ENCODE measurements at places on chromosomes 3 and 15. TPM values are rescaled to one million over a fixed set of nuclear protein-coding genes. Genes with fewer than 3 reads are reported as not detected.

The ADAMTS7 gene
- 8.5 TPM for total RNA-seq

The ALDH1A3 gene
- 20.1 TPM for total RNA-seq

The GOLGA8J gene
- total RNA-seq = 0.09 TPM

The IL5RA gene
- total RNA-seq = not detected

The GPR171 gene
- total RNA-seq = not detected

The ITIH1 gene
- total RNA-seq = not detected

The GPR27 gene
- total RNA-seq = 3.3 TPM

The GOLGA6D gene
- total RNA-seq = not detected

The OXSR1 gene
- total RNA-seq = 41.2 TPM

The GABRR3 gene
- not detected for total RNA-seq

The DNASE1L3 gene
- 0.08 TPM for total RNA-seq

The ACKR2 gene
- total RNA-seq = 0.13 TPM

The HDC gene
- not detected for total RNA-seq

The PAK6 gene
- 0.21 TPM for total RNA-seq

The SPESP1 gene
- total RNA-seq = not detected

The GOLGA8O gene
- total RNA-seq = 0.28 TPM

The NOX5 gene
- 0.24 TPM for total RNA-seq

The EIF1B gene
- total RNA-seq = 61.8 TPM

The FANCD2OS gene
- not detected for total RNA-seq

The NRG4 gene
- 0.94 TPM for total RNA-seq

The PIAS1 gene
- 15.8 TPM for total RNA-seq

The OR5AC2 gene
- not detected for total RNA-seq

The SAMMSON gene
- not detected for total RNA-seq

The BHLHE40 gene
- 63.3 TPM for total RNA-seq

The ROBO1 gene
- 8.3 TPM for total RNA-seq

The USP50 gene
- total RNA-seq = not detected

The SLC12A1 gene
- total RNA-seq = not detected

The ABHD6 gene
- 11.0 TPM for total RNA-seq

The ZNF620 gene
- 1.8 TPM for total RNA-seq

The CHRNA3 gene
- total RNA-seq = 0.33 TPM

The GP9 gene
- total RNA-seq = not detected

The OIP5 gene
- 13.3 TPM for total RNA-seq

The PPP1R14D gene
- total RNA-seq = not detected

The MKRN2OS gene
- not detected for total RNA-seq

The UNC13C gene
- total RNA-seq = 0.01 TPM

The MAP2K5 gene
- 11.7 TPM for total RNA-seq

The AADACL2 gene
- total RNA-seq = not detected

The MAP6D1 gene
- total RNA-seq = 4.7 TPM

The TMEM45A gene
- total RNA-seq = 1.9 TPM

The C3orf20 gene
- total RNA-seq = not detected

The CPLX3 gene
- not detected for total RNA-seq

The PLAAT1 gene
- 0.16 TPM for total RNA-seq

The TRPM1 gene
- not detected for total RNA-seq

The ASB14 gene
- total RNA-seq = not detected

The CTXN2 gene
- not detected for total RNA-seq

The PIGZ gene
- 1.6 TPM for total RNA-seq

The HDGFL3 gene
- total RNA-seq = 47.9 TPM

The RAB27A gene
- 13.8 TPM for total RNA-seq

The PATL2 gene
- 0.14 TPM for total RNA-seq

The GOLGA8S gene
- total RNA-seq = 0.14 TPM

The ITIH3 gene
- total RNA-seq = 0.15 TPM

The SETD2 gene
- 17.4 TPM for total RNA-seq

The OXTR gene
- 10.1 TPM for total RNA-seq

The IQCF6 gene
- total RNA-seq = not detected

The LRRC2 gene
- not detected for total RNA-seq

All from A549 treated with AZD2906 at 1 μM for 4 hours (cell line).